Large intestine (tissue), 12 donors: ENCODE measurements at places on chromosomes 16 and 17. TPM values are rescaled to one million over a fixed set of nuclear protein-coding genes. Genes with fewer than 3 reads are reported as not detected.
A peak's percentile ranks its signal among the peaks of the same experiment; 100 is the strongest.

- peak; percentile 38 for DNase-seq
Observed at GRCh38 chr16:69448470-69449193, 24.2 kb downstream of the CYB5B start.

DNA sequence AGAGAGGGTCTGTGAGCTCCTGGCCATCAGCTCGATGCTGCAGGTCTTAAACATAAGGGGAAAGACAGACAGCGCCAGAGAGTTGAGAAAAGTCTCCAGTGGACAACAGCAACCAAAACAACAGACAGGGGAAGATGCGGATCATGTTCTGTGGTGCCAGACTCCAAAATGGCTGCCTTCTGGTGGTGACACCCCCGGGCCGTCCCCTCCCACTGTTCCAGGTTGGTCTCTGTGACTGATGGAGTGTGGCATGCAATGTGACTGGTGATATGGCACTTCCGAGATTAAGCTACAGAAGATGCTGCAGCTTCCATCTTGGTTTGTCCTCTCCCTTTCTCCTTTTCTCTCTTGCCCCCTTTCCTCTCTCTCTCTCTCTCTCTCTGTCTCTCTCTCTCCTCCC is 40.4 kb upstream of the RBFOX3 start:
- DNase-seq = no peak

GRCh38 chr17:41772218-41772585 is 14.3 kb downstream of the JUP start:
- peak; percentile 92 for DNase-seq

DNA sequence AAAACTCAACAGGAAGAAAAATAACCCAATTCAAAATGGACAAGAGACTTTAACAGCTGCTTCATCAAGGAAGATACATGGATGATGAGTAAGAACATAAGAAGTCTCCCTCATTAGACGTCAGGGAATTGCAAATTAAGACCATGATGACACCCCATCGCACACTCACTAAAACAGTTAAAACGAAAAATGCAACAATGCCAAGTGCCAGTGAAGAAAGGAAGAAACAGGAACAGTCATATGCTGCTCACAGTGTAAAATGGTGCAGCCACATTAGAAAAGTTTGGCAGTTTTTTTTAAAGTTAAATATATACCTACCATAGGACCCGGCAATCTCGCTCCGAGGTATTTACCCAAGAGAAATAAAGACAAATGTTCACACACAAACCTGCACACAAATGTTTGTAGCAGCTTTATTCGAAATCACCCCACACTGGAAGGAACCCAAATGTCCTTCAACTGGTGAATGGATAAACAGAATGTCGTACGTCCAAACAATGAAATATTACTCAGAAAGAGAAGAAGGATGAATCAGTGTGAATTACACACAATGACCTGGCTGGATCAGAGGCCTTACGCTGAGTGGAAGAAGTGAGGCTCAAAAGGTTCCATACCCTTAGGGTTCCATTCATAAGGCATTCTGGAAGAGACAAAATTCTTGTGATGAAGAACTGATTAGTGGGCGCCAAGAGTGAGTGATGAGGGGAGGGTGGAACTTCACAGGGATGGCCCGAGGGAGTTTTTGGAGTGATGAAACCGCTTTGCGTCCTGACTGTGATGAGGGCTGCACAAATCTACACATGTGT is 110.3 kb downstream of the C16orf95 start:
- no peak for DNase-seq

- DNase-seq = no peak
Observed at GRCh38 chr17:32222621-32223020, 43.0 kb upstream of the RHBDL3 start.

DNA sequence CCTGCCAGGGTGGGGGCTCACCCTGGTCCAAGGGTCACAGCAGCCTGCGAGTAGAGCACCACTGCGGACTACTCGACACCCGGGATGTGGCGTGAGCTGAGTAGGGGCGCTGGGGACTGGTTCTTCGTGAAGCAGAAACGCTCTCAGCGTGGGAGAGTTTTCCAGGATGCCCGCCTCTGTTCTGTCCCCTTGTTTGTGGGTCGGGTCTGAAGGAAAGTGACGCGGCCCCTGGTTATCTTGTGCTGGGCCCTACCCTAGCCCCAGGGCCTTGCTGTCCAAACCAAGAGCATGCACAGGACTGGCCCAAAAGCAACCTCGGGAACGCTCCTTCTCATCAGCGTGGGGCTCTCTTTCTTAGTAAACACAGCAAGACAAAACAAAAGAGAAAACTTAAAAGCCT is 303.3 kb downstream of the IRF8 start:
- no peak for DNase-seq

DNA sequence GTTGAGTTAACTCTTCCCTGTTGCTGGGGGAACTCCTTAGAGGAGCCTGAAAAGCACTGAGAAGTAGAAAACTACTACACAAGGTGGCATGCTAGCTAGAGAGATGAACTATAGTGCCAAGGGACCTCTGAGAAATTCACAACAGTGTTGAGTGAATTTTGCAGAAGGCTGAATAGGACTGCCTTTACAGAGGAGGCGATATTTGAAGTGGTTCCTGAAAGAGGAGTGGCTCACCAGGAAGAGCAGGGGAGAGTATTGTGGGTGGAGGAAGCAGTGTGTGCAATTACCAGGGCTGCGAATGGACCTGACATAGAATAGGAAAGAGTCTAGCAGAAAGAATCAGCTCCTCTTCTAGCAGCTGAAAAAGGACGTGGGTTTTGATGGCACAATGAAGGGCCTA is 66.4 kb downstream of the CDK5R1 start:
- DNase-seq = no peak

The RUNDC3A gene
- polyA plus RNA-seq = 17.2 TPM

The ALOX12 gene
- polyA plus RNA-seq = 1.2 TPM

The CTRL gene
- 0.87 TPM for polyA plus RNA-seq

The HBA1 gene
- polyA plus RNA-seq = 1,041 TPM

The KRTAP3-2 gene
- polyA plus RNA-seq = not detected
